ENCODE measurements at places on chromosomes 6 and 20.
A peak's percentile ranks its signal among the peaks of the same experiment; 100 is the strongest.

DNA sequence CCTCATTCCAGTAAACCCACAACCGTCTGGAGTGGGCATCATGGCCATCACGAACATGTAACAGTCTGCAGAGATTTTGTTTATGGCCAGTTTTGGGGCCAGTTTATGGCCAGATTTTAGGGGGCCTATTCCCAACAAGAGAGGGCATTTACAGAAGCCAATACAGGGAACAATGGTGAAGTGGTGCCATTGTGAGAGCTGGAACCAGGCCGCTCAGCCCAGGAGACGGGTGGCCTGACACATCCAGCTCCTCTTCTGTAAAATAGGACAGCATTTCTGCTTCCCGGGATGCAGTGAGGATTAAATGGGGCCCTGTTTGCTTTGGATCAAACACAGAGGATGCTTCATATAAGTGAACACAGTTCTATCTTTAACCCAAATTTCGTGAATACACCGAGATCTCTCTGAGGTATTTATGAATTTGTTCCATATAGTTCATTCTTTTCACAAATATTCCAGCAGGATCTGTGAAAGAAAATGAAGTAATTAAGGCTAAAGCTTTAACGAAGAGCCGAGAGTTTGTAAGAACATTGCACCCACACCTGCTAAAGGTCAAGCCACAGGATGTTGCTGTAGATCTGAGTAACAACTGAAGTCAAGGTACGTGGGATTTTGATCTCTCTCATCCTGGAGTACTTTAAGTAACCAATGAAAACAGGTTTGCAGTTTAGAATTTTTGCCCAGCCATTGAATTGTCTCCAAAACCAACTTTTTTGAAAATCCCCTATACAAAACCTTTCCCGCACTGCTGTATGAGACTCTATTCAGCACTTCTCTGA lies 14.5 kb upstream of the SIRPG start:
- H3K4me1 ChIP-seq = no peaks in the 10 kb centered on the region
- H3K4me3 ChIP-seq = no peak overlapping the region
- H3K27me3 ChIP-seq = no peaks in the 10 kb centered on the region
- no peak for DNase-seq

DNA sequence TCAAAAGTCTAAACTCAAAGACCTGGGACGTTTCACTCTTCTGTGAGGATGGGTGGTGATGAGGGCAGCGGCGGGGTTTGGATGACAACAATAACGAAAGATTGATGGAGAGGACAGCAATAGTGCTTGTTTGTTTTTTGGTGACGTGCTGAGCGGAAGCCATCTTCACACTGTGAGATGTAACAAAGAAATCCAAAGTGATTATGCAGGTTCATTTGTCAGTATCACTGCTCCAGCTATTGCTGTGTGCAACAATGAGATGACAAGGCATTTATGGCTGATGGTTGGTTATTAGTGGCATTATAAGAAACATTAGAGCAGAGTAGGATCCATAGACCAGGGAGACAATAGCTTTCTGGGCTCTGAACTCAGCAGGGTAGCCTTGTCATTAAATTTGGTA lies 306.7 kb downstream of the RNF144B start:
- no peaks in the 10 kb centered on the region for H3K36me3 ChIP-seq
- no peaks in the 10 kb centered on the region for H3K27me3 ChIP-seq
- DNase-seq = no peak
- no peaks in the 10 kb centered on the region for H3K4me1 ChIP-seq
- no peak overlapping the region for H3K4me3 ChIP-seq
- H3K27ac ChIP-seq = no peak overlapping the region

DNA sequence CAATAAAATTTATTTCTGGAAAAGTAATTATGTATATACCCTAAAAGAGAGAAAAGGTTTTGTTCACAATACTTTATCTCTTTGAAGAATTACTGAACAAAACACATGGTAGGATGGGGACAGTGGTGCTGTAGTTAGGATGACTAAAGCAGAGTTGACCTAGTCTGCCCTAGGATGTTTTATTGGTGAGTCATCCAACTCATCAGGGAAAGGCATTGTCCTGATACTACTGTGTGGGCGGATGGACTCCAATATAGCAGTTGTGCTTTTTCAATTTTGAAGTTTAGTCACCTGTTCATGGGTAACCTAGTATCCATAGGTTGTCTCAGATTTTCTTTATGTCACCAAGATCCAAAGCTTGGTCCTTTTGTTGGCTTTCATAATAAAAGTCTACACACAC lies 53.3 kb upstream of the EYS start:
- no peak overlapping the region for H3K27ac ChIP-seq
- H3K27me3 ChIP-seq = no peaks in the 10 kb centered on the region
- H3K4me3 ChIP-seq = no peak overlapping the region
- no peaks in the 10 kb centered on the region for H3K36me3 ChIP-seq

GRCh38 chr6:90217506-90218127 lies 79.0 kb downstream of the BACH2 start:
- H3K36me3 ChIP-seq = no peaks in the 10 kb centered on the region
- peak overlapping the region; percentile 77 for H3K27ac ChIP-seq
- no peak for DNase-seq
- H3K27me3 ChIP-seq = no peaks in the 10 kb centered on the region
- H3K4me1 ChIP-seq = peaks cover 40% of the 10 kb centered on the region

DNA sequence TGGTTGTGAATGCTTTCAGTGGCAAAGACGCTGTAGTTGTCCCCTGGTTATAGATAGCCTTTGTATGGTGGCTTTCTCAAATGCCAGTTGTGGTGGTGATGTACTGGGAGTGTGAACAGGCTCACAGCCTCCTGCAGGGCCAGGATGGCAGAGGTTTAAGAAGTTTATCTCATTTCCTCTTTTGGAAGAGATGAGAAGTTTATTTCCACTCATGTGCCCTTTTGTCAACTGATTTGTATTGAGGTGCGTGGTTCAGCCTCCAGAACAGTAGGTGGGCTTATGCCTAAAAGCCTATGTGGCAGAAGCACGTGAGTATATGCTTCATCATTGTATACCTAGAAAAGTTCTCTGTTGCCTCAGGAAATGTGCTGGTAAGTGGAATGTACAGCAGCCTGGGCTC lies 13.7 kb upstream of the ZFP57 start:
- no peak overlapping the region for H3K4me3 ChIP-seq
- H3K4me1 ChIP-seq = no peaks in the 10 kb centered on the region
- no peak overlapping the region for H3K27ac ChIP-seq
- no peaks in the 10 kb centered on the region for H3K27me3 ChIP-seq
- no peak for DNase-seq

DNA sequence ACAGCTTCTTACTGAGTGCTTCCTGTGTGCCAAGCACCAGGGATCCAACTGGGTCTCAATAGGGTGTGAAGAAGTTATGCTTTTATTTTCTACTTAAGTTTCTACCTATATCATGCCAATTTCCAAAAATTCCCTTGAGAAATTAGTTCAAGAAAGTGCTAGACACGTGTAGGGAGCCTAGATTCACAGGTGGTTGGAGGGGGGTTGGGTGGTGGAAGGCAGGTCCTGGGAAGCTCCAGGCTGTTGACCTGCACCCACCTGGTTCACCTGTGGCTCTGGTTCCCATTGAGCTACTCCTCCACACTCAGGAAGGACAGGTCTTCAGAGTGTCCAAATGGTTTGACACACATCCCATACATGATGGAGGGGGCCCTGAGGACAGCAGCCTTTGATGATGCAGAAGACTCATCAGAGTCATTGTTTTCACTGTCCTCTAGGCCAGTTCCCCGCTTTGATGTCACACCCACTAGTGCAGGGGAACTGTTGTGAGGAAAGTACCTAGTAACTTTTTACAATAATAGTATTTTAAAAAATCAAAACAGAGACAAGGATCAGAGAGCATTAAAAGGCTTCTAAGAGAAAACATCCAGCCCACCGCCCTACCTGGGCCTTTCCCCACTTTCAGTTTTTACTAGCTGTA lies 39.8 kb upstream of the MYL9 start:
- H3K27ac ChIP-seq = no peak overlapping the region
- H3K27me3 ChIP-seq = no peaks in the 10 kb centered on the region
- no peak overlapping the region for H3K4me3 ChIP-seq
- peaks cover 100% of the 10 kb centered on the region for H3K36me3 ChIP-seq

GRCh38 chr6:118581489-118581959 lies 33.4 kb downstream of the PLN start:
- no peak overlapping the region for H3K4me3 ChIP-seq
- no peak overlapping the region for H3K27ac ChIP-seq
- no peaks in the 10 kb centered on the region for H3K36me3 ChIP-seq
- H3K27me3 ChIP-seq = no peaks in the 10 kb centered on the region
- no peak for DNase-seq

- no peaks in the 10 kb centered on the region for H3K4me1 ChIP-seq
- H3K27me3 ChIP-seq = no peaks in the 10 kb centered on the region
- no peak overlapping the region for H3K4me3 ChIP-seq
- no peaks in the 10 kb centered on the region for H3K36me3 ChIP-seq
Observed at GRCh38 chr6:140130074-140130473, 755.6 kb upstream of the CITED2 start.

GRCh38 chr6:121210943-121211342 lies 123.3 kb downstream of the TBC1D32 start:
- no peak overlapping the region for H3K4me3 ChIP-seq
- no peaks in the 10 kb centered on the region for H3K27me3 ChIP-seq
- no peaks in the 10 kb centered on the region for H3K36me3 ChIP-seq
- DNase-seq = no peak
- no peaks in the 10 kb centered on the region for H3K4me1 ChIP-seq
- H3K27ac ChIP-seq = no peak overlapping the region

DNA sequence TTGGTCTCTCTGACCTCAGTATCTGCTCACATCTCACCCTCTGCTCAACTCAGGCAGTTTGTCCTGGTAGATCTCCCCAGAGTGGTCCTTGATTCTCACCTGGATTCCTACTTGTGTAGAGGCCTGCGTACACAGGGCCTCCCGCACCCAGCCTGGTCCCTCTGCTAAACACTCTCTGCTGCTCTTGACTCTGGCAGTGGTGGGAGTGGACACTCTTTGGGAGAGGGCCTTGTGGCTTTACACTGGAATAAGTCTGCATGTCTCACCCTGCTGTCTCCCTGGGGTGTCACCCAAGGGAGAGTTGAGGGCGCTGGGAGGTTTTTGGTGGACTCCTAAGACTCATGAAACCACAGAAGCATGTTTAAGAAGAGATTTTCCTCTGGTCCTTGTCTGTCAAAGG lies 57.3 kb upstream of the ECI2 start:
- H3K4me3 ChIP-seq = no peak overlapping the region
- DNase-seq = no peak
- H3K4me1 ChIP-seq = no peaks in the 10 kb centered on the region
- H3K36me3 ChIP-seq = no peaks in the 10 kb centered on the region

- H3K27ac ChIP-seq = no peak overlapping the region
- H3K4me1 ChIP-seq = peaks cover 22% of the 10 kb centered on the region
- no peak overlapping the region for H3K4me3 ChIP-seq
Observed at GRCh38 chr6:89817481-89817880, 2.1 kb downstream of the MDN1 start.

DNA sequence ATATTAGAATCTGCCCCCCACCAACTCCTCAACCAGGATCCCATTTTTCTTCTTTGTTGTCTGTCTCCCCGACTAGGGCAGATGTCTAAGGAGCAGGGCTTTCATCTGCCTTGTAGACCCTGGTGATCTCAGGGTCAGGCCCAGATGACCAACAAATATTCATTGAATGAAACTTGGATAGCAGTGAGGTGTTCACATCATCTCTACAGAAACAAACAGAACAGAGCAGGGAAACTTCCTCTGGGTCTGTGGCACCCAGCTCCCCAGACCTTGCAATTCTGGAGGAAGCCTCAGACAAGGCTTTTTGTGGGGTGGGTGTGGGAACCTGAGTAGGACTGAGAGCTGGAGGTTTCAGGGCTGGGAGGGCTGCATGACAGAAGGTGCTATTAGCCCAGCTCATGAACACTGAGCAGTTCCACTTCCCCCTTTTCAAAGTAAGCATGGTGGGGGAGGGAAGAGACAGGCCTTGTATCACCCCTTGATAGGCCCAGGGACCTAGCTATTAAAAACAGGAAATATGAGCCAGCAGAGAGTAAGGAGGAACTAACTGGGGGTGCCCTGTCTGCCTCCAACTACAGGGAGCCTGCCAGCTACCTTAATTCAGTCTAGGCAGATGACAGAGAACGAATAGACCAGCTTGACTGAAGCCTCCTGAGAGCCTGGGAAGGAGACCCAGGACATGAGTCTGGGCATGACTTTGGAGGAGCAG lies 37.3 kb upstream of the TOP1 start:
- DNase-seq = peak; percentile 60
- no peaks in the 10 kb centered on the region for H3K36me3 ChIP-seq
- no peaks in the 10 kb centered on the region for H3K27me3 ChIP-seq
- H3K27ac ChIP-seq = peak overlapping the region; percentile 51
- H3K4me3 ChIP-seq = no peak overlapping the region
- H3K4me1 ChIP-seq = peaks cover 16% of the 10 kb centered on the region

DNA sequence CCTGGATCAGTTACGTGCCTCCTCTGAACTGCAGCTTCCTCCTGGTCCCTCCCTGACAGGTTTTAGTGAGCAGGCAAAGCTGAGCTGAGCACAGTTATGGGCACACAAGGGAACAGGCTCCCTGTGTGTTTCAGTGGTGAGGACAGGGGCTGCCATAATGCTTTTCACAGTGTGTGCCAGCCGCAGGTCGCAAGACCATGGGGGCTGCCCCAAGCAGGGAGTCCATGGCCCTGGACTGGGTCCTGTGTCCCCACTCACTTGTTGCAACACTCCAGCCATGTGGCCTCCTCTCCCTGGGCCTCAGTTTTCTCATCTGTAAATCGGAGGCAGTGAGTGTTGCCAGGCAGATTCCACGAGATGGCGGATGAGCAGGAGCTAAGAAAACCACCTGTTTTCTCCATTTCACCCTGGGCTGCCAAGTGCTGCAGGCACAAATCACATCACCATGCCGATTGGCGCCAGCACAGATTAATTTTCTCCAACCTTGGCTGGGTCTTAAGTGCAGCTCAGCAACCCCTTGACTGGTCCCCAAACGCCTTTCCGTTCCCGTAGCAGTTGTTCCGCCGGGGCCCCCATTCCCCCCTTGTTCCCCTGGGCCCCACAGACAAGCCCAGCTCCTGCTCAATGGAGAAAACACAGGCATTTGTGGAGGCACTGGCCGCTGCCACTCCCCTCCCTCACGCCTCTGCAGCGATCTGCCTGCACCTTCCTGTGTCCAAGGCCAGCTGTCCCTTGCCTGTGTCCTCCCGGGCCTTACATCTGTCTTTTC lies 57.1 kb upstream of the NNAT start:
- H3K27ac ChIP-seq = no peak overlapping the region
- no peak overlapping the region for H3K4me3 ChIP-seq
- no peaks in the 10 kb centered on the region for H3K36me3 ChIP-seq
- no peaks in the 10 kb centered on the region for H3K4me1 ChIP-seq
- no peak for DNase-seq

DNA sequence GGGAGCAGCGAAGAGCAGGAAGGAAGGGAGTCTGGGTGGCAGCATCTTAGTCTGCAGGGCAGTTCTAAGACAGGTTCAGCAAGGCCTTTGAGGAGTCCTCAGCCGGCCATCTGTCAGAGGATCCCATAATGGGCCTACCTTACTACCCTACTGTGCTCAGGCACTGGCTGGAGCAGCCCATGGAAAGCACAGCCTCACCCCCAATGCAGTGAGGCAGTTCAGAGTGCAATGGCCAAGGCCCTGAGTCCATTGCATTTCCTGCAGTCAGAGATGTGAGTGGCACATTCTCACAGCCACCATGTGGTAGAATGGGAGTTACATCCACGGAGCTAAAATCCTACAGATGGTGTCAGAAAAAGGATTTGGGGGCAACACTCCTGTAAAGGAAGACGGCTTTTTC lies 19.4 kb upstream of the OVOL2 start:
- H3K27ac ChIP-seq = no peak overlapping the region
- H3K27me3 ChIP-seq = no peaks in the 10 kb centered on the region
- H3K36me3 ChIP-seq = no peaks in the 10 kb centered on the region
